Spleen (tissue), 13 donors: ENCODE measurements at places on chromosomes 12 and 14.

- peak; percentile 80 for DNase-seq
Measured at GRCh38 chr12:1800401-1801302, 19.7 kb upstream of the LRTM2 start.

DNA sequence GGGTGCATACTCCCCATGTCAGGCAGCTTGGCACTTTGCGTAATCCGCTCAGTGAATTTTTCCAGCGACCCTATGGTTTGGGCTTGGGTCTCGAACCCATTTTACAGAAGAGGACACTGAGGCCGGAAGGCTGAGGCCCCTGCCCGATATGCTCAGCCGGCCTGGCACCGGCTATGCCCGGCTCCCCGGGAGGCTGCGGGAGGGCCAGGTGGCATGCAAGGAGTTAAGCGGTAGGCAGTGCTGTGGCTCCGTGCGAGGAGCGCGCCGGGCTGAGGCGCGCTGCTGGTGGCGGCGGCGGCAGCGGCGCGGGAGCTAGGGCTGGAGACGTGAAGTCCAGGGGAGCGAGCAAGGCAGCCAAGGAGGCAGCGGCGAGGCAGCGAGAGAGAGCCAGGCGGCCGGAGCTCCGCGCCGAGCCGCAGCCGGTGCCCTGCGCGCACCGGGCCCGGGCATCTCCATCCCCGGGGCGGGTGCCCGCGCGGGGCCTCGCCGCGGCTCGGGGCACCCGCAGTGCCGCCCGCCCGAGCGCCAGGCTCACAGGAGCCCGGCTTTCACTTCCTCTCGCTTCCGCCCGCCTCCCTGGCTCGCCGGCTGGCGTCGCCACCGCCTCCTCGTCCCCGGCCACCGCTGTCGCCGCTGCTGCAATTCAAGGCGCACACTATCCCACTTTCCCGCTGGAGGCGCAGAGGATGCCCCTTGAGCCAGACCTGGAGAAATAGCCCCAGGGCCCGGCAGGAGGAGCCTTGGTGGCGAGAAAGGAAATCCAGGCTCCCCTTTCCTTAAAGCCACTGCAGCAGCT lies at the start of gene WSCD2:
Gene WSCD2 (plus strand): TSS at position 272 of the 796 bp plus-strand sequence. CDS start 66,545 bp downstream, outside the sequence.
- no peak for DNase-seq

- no peak for DNase-seq
Measured at GRCh38 chr14:61733972-61734371, 28.2 kb upstream of the SNAPC1 start.

DNA sequence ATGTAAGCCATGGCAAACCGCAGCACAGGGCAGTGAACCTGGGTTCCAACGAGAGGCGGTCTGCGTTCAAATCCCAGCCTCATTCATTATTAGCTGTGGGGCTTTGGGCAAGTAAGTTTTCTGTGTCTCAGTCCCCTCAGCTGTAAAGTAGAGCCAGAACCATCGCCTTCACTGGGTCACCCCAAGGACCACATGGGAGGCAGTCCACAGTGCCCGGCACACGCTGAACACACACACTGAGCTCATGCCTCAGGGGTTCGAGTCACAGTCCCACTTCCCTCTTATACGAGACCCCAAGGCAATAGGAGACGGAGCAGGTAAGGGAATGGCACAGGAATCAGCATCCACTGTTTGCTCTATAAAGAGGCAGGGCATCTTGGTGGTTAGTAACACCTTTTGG lies 19.1 kb downstream of the LRTM2 start:
- peak; percentile 45 for DNase-seq

- DNase-seq: peak; percentile 84
Measured at GRCh38 chr14:77181603-77182437, at the start of gene TMEM63C. TSS of gene TMEM63C (plus strand) at chr14:77181798. CDS start at chr14:77218814, 37,016 bp downstream.

GRCh38 chr14:101556131-101556530 lies 5.2 kb upstream of the DIO3 start:
- DNase-seq: no peak

DNA sequence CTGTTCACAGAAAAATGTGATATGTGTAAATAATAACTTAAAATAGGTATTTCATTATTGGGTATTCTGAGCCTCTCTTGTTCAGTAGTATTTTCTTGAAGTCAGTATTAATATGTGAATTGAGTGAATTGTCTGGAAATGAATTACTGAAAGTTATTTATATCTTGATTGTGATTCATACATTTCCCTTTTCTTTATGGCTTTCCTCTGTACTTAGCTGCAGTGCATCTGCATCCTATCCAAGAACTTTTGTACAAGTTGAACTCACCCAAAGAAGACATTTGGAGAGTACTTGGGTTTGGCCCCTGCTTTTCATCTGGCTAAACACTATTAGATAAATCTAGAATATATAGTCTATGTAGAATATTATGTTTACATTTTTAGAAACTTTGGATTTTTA lies 326.0 kb downstream of the RAD51B start:
- DNase-seq: no peak

GRCh38 chr14:100193417-100194357 lies 34.2 kb upstream of the DEGS2 start:
- no peak for DNase-seq
